ENCODE measurements at places on chromosomes 16 and 17. TPM values are rescaled to one million over a fixed set of nuclear protein-coding genes. Genes with fewer than 3 reads are reported as not detected.

HSD17B2 gene
- 0.03 TPM for polyA plus RNA-seq

KRT12 gene
- not detected for polyA plus RNA-seq

P2RX5 gene
- polyA plus RNA-seq = 37.4 TPM

FBXL19 gene
- 0.25 TPM for polyA plus RNA-seq

PRAC1 gene
- not detected for polyA plus RNA-seq

SYNGR3 gene
- 2.1 TPM for polyA plus RNA-seq

EXOC3L1 gene
- not detected for polyA plus RNA-seq

GJC1 gene
- polyA plus RNA-seq = not detected

MT1H gene
- polyA plus RNA-seq = not detected

DNA sequence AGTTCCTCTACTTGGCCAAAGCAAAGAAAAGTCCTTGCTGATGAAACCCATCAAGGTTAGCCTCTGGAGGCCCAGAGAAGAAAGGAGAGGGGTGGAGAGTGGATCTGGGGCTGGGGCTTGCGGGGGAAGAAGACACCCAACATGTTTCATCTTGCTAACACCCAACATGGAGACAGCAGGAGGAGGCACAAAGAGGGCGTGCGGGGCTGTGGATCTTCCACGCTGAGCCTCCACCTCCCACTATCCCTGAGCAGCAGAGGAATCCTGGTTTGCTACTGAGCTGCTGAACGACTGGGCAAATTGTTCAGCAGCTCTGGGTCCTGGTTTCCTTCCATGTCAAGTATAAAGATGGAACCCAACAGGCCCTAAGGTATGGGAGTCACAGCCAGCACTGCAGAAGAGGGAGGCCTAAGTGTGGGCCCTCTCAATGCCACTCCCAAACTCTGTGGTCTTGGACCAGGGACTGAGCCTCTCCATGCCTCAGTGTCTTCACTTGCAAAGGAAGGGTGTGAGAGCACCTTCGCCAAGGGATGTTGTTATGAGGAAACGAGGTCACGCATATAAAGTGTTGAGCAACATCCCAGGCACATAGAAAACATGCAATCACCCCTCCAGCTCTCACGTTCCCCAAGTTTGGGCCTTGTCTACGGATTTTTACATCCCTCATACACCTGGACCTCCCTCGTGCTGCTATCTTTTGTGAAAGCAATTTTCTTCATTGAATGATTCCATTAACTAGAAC is 122.5 kb downstream of the XYLT1 start:
- no peak for DNase-seq

GRCh38 chr17:40607641-40608040 is 40.0 kb downstream of the SMARCE1 start:
- no peak for DNase-seq

GRCh38 chr16:15961060-15961511 is 11.7 kb downstream of the ABCC1 start:
- peak; percentile 86 for DNase-seq

- no peak for DNase-seq
Measured at GRCh38 chr17:50043290-50044148, 12.4 kb upstream of the ITGA3 start.

DNA sequence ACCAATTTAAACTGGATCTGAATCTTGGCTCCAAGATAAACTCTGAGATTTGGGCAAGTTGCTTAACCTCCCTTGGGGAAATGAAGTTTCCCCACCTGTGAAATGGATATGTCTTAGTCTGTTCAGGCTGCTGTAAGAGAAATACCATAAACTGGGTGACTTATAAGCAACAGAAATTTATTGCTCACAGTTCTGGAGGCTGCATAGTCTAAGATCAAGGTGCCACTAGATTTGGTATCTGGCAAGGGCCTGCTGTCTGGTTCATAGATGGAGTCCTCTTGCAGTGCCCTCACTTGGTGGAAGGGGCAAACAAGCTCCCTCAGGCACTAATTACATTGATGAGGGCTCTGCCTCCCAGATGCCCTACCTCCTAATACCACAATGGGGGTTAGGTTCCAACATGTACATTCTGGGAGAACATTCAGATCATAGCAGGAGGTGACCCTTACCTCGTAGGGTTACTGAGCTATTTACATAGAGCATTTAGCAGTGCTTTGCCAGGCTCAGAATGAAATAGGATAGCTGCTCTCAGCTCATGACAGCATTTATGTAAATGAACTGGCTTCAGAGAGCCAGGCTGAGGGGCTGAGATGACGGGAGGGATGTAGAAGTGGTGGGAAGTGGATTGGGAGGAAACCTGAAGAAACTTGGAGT is 83.9 kb downstream of the SPECC1 start:
- DNase-seq = no peak

DNA sequence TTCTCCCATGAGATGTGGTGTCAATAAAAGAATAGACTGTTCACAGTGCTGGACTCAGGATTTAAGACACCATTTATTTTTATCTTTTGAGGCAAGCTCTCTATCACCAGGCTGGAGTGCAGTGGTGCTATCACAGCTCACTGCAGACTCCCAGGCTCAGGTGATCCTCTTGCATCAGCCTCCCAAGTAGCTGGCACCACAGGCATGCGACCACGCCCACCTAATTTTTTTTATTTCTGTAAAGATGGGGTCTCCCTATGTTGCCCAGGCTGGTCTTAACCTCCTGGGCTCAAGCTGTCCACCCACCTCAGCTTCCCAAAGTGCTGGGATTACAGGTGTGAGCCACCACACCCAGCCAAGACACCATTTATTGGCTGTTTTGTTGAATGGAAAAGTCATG is 18.6 kb upstream of the DRG2 start:
- DNase-seq = no peak

GRCh38 chr17:78151514-78152008 is 5.4 kb downstream of the C17orf99 start:
- DNase-seq = no peak

- no peak for DNase-seq
Measured at GRCh38 chr16:14961405-14962186, 13.2 kb upstream of the PDXDC1 start.

- DNase-seq = no peak
Measured at GRCh38 chr17:32275060-32276042, 9.7 kb downstream of the RHBDL3 start.

GRCh38 chr16:54597222-54597621 is 310.6 kb upstream of the IRX3 start:
- no peak for DNase-seq

GRCh38 chr16:31093132-31093703 is 1.4 kb downstream of the VKORC1 start:
- no peak for DNase-seq

DNA sequence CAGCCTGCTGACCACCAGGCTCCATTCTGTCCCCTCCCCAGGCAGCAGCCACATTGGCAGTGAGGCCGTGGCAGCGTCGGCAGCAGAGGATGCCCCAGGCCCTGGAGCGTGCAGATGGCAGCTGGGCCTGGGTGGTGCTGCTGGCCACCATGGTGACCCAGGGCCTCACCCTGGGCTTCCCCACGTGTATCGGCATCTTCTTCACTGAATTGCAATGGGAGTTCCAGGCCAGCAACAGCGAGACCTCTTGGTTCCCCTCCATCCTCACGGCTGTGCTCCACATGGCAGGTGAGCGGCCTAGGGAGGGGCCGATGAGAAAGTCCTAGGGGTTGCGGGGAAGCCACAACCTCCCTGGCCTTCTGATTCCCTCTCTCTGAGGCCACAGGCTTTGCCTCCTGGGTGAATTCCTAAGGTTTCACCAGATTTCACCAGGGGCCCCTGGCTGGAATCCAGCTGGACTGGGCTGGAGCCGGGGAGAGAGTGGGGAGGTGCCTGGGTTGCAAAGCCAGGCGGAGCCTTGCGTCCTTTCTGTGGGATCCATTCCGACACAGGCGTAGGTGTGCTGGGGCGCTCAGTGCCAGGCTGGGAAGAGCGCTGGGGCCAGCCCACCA is 5.9 kb downstream of the SLC16A5 start:
- DNase-seq = no peak

DNA sequence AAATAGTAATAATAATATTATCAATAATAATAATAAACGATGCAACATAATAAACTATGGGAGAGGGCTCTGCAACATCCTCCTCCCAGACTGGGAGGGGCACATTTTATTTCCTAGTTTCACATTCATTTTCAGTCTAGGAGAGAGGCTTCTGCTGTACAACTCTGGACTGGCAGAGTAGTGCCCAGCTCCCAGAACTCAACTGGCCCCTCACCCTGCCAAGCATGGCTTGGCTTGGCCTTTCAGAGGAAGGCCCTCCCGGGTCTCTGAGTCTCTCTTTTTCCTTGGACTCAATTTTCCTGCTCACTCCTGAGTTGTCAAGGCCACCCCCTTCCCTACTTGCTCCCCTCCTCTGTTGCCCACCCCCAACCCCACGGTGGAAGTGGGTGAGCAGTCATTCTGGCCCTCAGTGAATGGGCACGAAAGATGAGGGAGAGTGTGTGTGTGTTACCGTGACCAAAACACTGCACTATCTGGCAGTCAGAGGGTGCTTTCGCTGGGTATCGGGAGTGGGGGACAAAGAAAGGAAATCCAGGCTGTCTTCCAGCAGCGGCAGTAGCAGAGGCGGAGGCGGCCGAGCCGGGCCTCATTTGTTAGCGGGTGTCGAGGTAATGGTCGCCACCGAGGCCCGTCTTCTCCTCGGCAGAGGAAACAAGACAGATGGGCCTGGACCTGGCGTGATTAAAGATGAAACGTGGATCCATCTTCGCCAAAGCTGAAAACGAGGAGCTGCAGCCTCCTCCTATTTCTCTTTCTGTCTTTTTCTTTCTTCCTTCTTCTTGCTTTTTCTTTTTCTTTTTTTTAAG is 2.3 kb downstream of the HOXB4 start:
- no peak for DNase-seq

DNA sequence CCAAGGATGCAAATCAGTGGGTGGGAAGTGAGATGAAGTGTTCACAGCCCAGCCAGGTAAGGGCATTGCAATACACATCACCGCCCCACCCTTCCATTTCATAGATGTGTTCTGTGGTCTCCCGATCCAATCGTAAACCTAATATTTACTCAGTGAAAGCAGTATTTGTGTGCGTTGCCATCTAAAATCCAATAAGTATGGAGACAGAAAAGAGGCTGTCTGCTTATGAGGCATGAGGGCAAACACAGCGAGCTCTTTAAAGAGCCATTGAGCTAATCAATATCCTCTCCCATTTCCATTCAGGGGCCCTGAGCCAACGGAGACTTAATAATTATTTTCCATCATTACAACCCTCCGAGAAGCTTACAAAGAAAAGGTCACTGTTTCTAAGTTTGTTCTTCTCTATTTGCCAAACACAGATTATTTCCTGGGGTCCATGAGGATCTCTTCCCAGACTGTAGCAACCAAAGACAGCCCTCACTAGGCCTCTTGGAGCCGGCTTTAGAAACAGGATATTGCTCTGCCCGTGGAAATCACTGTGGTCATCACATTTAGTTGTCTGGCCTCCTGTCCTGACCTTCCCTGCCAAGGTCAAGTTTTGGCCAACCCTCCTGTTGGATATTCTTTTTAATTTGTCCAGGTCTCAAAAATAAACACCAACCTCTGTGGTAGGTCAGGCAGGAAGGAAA is 120.1 kb downstream of the SLC39A11 start:
- DNase-seq = no peak

- DNase-seq = no peak
Measured at GRCh38 chr16:28013392-28013791, 50.1 kb downstream of the GSG1L start.

- no peak for DNase-seq
Measured at GRCh38 chr17:57678393-57678792, 66.7 kb downstream of the CCDC182 start.

GRCh38 chr17:65850486-65850885 is 289.0 kb upstream of the AXIN2 start:
- no peak for DNase-seq

DNA sequence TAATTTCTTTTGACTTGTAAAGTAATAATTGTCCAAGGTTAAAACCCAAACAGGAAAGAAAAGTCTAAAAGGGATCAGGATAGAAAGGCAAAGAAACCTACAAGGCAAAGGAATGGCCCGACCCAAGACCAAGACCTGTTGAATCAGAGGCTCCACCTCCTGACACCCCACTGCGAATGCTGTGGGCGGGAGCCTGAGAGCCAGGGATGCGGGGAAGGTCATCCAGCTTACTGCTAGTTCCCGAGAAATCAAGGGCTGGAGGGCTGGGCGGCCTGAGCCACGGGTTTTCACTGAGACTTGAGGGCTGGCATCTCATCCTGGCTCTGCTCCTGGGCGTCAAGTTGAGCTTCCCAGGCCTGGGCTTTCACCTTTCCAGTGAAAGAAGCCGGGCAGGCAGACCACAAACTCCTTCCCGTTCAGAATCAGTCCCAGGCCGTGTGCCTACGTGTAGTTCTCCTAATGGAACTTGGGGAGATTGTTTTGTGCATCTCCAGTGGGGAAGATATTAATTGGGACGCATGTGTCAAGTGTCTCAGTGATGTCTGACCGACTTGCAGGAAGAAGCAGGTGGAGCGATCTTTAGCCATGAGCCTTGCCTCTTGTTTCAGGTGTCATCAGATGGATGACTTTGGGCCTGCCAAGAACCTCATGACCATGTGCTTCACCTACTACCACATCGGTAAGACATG is 36.9 kb downstream of the CIBAR2 start:
- DNase-seq = no peak

GRCh38 chr16:57360321-57360935 is 1.8 kb downstream of the CCL22 start:
- no peak for DNase-seq

- DNase-seq = no peak
Measured at GRCh38 chr16:85129876-85130704, 17.8 kb upstream of the CIBAR2 start.

- DNase-seq = no peak
Measured at GRCh38 chr17:64276961-64277505, 14.0 kb upstream of the TEX2 start.

All from CD8-positive, alpha-beta memory T cell (primary cell).